ENCODE measurements at places on chromosomes 11 and 22. TPM values are rescaled to one million over a fixed set of nuclear protein-coding genes. Genes with fewer than 3 reads are reported as not detected.

Gene MOGAT2
- 1.5 TPM for polyA plus RNA-seq

- no peak for DNase-seq
Measured at GRCh38 chr11:62892077-62892922, 11.6 kb downstream of the SLC3A2 start.

Gene ART1
- polyA plus RNA-seq: not detected

- no peak for DNase-seq
Measured at GRCh38 chr22:20840646-20841371, 17.8 kb downstream of the PI4KA start.

DNA sequence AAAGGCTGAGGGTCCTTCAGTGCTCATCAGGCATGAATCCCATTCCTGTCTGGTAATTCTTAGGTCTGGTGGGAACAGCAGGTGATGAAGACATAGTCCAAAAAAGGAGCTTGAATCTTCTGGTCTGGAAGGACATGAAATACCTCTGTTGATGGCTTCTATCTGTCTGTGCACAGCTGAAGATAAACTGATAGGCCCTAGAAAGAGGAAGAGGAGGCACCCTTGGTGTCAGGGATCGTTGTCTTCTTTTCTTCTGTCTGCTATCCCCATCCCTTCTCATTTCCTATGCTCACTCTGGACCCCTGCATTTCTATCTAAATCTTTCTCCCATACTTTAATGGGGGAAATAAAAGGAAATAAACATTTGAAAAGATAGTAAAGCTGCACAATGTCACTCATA is 9.4 kb downstream of the AGBL2 start:
- no peak for DNase-seq

GRCh38 chr11:2740275-2740940 is 40.6 kb upstream of the KCNQ1OT1 start:
- no peak for DNase-seq

GRCh38 chr22:17964156-17964555 is 60.2 kb downstream of the MICAL3 start:
- DNase-seq: no peak

- no peak for DNase-seq
Measured at GRCh38 chr11:20125927-20126326, 34.3 kb downstream of the DBX1 start.

Data from renal pelvis (tissue), 12 donors.